ENCODE measurements at places on chromosomes 5 and 9.
A peak's percentile ranks its signal among the peaks of the same experiment; 100 is the strongest.

DNA sequence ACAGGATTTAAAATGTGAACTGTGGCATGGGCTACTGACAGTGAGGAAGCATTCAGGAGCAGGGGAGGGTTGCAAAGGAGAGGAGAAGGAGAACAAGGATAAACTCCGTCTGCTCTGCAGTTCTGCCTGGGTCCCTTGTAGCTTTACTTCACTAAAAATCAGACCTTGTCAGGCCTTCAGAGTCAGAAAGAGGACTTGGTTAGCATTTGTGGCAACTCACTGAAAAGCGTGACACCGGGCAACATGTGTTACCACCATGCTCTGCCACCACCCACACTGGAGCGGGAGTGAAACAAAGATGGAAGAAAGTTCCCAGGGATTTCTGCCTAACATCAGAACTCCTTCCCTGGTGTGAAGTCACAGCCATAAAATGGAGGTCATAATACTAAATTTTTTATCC, 19.3 kb downstream of the FYB1 start:
- H3K4me3 ChIP-seq = no peak overlapping the region
- no peaks in the 10 kb centered on the region for H3K27me3 ChIP-seq
- peaks cover 7% of the 10 kb centered on the region for H3K4me1 ChIP-seq
- DNase-seq = no peak
- H3K27ac ChIP-seq = no peak overlapping the region

DNA sequence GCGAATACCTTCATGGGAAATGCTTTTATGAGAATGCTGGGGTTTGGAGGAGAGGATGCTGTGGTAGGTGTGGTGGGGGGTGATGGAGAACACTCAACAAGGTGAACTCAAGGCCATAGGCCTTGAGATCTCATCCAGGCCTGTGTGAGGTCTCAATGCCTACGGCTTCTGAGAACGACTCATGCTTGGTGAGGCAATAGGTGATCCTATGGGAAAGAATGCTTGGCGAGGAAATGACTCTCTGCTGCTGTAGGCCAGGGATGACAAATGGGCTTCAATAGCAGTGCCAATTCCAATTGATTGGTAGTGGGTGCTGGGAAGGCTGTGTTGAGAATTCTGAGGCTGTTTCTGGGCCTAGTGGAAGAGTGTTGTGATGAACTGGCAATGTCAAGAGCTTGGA, 280.2 kb upstream of the CLINT1 start:
- DNase-seq = no peak
- H3K36me3 ChIP-seq = no peaks in the 10 kb centered on the region
- no peak overlapping the region for H3K4me3 ChIP-seq
- H3K27ac ChIP-seq = no peak overlapping the region

DNA sequence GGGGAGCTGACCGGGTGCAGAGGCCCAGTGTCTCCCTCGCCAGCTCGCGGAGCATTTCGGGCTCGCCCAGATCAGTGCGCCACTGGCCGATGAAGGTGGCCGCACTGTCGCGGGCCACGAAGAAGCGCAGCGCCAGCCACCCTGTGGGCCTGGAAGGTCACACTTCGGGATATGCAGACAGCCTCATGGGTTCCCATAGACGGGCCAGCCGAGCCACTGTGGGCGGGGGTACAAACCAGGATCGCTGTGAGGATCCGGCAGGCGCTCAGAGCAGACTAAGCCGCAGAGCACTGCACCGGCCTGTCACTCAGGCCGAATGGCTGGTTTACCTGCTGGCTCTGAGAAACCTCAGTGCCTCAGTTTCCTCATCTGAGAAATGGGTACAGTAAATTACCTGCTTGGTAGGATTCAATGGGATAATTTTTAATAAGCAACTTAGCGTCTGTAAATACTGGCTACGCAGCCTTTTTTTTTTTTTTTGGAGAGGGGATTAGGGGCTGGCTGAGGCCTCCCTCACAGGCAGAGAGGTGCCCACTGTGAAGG, 64.0 kb upstream of the IGFBPL1 start:
- no peaks in the 10 kb centered on the region for H3K4me1 ChIP-seq
- no peak for DNase-seq
- H3K27me3 ChIP-seq = no peaks in the 10 kb centered on the region
- no peaks in the 10 kb centered on the region for H3K36me3 ChIP-seq
- no peak overlapping the region for H3K27ac ChIP-seq

GRCh38 chr9:69272212-69272611, 52.8 kb upstream of the ENTREP1 start:
- no peaks in the 10 kb centered on the region for H3K4me1 ChIP-seq
- DNase-seq = no peak
- H3K27me3 ChIP-seq = no peaks in the 10 kb centered on the region
- no peak overlapping the region for H3K27ac ChIP-seq
- H3K4me3 ChIP-seq = no peak overlapping the region
- no peaks in the 10 kb centered on the region for H3K36me3 ChIP-seq

DNA sequence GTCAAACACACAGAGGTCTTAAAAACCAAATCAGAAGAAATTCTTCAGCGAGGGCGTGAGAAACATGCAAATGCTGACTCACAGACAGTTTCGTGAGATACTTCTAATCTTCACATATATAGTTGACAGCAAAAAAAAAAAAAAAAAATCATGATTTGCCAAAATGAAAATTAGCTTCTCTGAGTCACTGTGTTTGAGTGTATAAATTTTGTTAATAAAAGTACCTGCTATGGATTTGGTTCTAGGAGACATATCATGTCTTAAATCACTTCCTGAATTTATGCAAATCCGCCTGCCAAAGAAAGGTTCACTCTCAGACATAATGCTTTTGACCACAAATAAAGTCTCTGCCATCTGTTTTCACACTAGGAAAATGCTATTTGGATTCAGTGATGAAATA, 114.3 kb downstream of the SLC1A3 start:
- H3K4me1 ChIP-seq = no peaks in the 10 kb centered on the region
- no peak overlapping the region for H3K27ac ChIP-seq
- no peak for DNase-seq
- H3K4me3 ChIP-seq = no peak overlapping the region
- H3K27me3 ChIP-seq = no peaks in the 10 kb centered on the region

DNA sequence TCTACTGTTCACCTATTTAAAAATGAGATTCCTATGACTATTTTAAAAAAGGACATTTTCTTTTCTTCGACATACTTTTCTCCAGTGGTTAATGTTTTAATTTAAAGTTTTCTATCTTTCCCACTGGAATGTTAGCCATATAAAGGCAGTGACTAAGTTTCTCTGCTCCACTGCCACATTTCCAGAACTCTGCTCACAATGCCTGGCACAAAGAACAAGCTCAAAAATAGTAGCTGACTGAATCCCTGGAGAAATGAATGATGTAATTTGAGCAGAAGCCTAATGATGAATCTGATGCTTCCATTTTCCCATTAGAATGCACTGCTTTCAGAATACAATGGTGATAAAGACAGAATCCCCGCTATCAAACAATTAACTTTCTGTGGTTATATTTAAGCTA, 817.8 kb downstream of the MTRR start:
- H3K27ac ChIP-seq = no peak overlapping the region
- no peak overlapping the region for H3K4me3 ChIP-seq
- H3K4me1 ChIP-seq = no peaks in the 10 kb centered on the region
- H3K27me3 ChIP-seq = no peaks in the 10 kb centered on the region

DNA sequence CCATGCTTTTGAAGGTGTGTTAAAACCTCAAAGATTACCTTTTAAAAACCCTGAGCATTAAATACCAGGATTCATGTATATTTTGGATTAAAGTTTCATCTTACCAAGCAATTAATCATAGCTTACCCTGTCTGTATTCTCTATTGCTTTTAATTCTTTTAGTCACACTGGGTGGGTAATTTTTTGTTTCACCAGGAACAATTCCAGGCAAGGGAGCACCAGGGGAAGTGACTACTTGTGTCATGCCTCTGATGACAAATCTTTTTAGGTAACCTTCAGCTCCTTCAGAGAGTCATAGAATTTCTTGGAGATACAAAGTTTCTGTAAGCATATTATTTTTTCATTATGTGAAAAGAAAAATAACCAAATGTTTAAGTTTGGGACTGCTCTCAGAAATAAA, 33.4 kb upstream of the ANXA1 start:
- peak overlapping the region; percentile 49 for H3K27ac ChIP-seq
- no peak for DNase-seq
- no peak overlapping the region for H3K4me3 ChIP-seq
- H3K36me3 ChIP-seq = no peaks in the 10 kb centered on the region
- peaks cover 9% of the 10 kb centered on the region for H3K4me1 ChIP-seq

GRCh38 chr9:135661816-135662560, 1.1 kb upstream of the LCN9 start:
- H3K4me3 ChIP-seq = no peak overlapping the region
- no peaks in the 10 kb centered on the region for H3K4me1 ChIP-seq
- no peaks in the 10 kb centered on the region for H3K36me3 ChIP-seq
- DNase-seq = no peak
- H3K27ac ChIP-seq = no peak overlapping the region

GRCh38 chr5:58088941-58089340, 370.9 kb downstream of the PLK2 start:
- no peak overlapping the region for H3K4me3 ChIP-seq
- no peaks in the 10 kb centered on the region for H3K27me3 ChIP-seq
- no peaks in the 10 kb centered on the region for H3K4me1 ChIP-seq

DNA sequence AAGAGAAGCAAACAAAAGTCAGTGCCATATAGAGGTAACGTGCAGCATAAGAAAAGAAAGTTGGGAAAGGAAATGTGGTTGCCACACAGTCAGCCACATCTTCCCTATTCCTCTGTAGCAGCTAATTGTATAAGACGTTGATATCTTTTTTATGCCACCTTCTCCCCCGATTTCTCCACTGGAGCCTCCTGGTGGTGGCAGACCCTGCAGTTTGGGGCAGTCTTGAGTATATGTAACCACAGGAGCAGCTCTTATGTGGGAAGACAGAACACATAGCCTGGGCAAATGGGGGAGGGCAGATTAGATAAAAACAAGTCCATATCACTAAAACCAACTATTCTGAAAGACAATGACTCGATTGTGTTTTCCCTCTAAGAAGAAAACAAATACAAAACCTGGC, 99.7 kb downstream of the PLCXD3 start:
- no peaks in the 10 kb centered on the region for H3K36me3 ChIP-seq
- no peak overlapping the region for H3K4me3 ChIP-seq
- H3K27ac ChIP-seq = no peak overlapping the region
- no peak for DNase-seq
- H3K4me1 ChIP-seq = no peaks in the 10 kb centered on the region

GRCh38 chr5:98349251-98349989, 424.0 kb upstream of the RGMB start:
- DNase-seq = no peak
- no peaks in the 10 kb centered on the region for H3K27me3 ChIP-seq
- H3K4me3 ChIP-seq = no peak overlapping the region
- no peak overlapping the region for H3K27ac ChIP-seq

DNA sequence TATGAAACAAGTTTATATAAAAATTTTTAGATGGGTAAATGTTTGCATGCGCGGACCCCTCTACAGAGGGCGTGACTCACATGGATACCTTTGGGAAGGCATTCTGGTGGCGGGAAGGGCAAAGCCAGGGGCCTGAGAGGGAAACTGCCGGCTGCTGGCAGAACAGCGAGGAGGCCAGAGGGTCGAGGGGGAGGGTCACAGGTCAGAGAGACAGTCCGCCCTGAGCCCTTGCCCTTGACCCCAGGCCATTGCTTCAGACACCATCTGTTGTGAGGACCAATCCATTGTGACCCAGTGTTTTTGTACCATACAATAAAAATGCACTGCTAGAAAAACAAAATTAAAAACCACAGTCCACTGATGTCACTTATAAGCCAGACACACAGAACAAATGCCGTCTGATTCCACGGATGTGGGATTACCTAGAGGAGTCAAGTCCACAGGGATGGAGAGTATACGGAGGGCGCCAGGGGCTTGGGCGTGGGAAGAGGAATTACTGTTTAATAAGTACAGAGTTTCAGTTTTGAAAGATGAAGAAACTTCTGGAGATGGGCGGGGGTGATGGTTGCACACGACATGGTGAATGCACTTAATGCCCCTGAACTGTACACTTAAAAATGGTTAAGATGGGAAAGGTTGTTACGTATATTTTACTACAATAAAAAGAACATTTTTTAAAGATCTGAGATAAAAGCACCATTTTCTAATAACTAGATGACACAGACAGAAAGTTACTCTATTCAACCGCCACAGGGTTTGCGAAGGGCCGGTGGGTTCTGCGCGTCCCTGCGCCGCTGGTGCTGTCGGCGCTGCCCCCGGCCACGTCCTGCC, 12.0 kb downstream of the BTNL9 start:
- DNase-seq = no peak
- peaks cover 97% of the 10 kb centered on the region for H3K27me3 ChIP-seq
- no peaks in the 10 kb centered on the region for H3K36me3 ChIP-seq
- peaks cover 11% of the 10 kb centered on the region for H3K4me1 ChIP-seq
- H3K4me3 ChIP-seq = peak overlapping the region; percentile 52
- H3K27ac ChIP-seq = no peak overlapping the region

- H3K4me1 ChIP-seq = no peaks in the 10 kb centered on the region
- H3K27ac ChIP-seq = no peak overlapping the region
- H3K36me3 ChIP-seq = peaks cover 55% of the 10 kb centered on the region
- no peaks in the 10 kb centered on the region for H3K27me3 ChIP-seq
- no peak overlapping the region for H3K4me3 ChIP-seq
These were observed 166.6 kb downstream of the SMARCA2 start for GRCh38 chr9:2181792-2182191.

GRCh38 chr9:137970686-137971476, 93.3 kb downstream of the CACNA1B start:
- no peaks in the 10 kb centered on the region for H3K27me3 ChIP-seq
- no peak for DNase-seq
- H3K4me3 ChIP-seq = no peak overlapping the region
- H3K27ac ChIP-seq = no peak overlapping the region
- no peaks in the 10 kb centered on the region for H3K36me3 ChIP-seq

GRCh38 chr5:135671052-135671705, 92.4 kb upstream of the CXCL14 start:
- H3K27me3 ChIP-seq = no peaks in the 10 kb centered on the region
- no peaks in the 10 kb centered on the region for H3K4me1 ChIP-seq
- no peak for DNase-seq
- no peaks in the 10 kb centered on the region for H3K36me3 ChIP-seq

GRCh38 chr5:13831351-13831750, 113.1 kb downstream of the DNAH5 start:
- no peak for DNase-seq
- H3K27me3 ChIP-seq = no peaks in the 10 kb centered on the region
- H3K36me3 ChIP-seq = no peaks in the 10 kb centered on the region
- H3K27ac ChIP-seq = no peak overlapping the region

DNA sequence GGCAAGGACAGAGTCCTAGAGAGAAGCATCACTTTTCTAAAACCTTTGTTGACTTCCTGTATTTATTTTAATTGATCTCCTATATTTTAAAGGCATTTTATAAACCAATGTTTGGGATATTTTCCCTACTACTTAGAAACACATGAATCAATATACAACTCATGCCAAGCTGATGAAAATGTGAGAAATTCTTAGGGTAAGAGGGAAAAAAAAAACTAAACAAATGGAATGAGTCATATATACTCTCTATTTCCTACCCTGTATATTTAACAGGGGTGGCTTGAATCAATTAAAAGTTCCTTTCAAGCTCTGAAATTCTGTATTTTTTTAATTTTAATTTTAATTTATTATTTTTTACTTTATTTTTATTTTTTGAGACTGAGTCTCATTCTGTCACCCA, 19.6 kb downstream of the BAAT start:
- no peak for DNase-seq
- H3K4me1 ChIP-seq = no peaks in the 10 kb centered on the region
- no peak overlapping the region for H3K27ac ChIP-seq
